ENCODE measurements at places on chromosomes 1 and 21.

- DNase-seq = no peak
Observed at GRCh38 chr1:107451715-107452114, 310.9 kb downstream of the NTNG1 start.

GRCh38 chr1:234310460-234310817 is 62.8 kb upstream of the COA6 start:
- no peak for DNase-seq

DNA sequence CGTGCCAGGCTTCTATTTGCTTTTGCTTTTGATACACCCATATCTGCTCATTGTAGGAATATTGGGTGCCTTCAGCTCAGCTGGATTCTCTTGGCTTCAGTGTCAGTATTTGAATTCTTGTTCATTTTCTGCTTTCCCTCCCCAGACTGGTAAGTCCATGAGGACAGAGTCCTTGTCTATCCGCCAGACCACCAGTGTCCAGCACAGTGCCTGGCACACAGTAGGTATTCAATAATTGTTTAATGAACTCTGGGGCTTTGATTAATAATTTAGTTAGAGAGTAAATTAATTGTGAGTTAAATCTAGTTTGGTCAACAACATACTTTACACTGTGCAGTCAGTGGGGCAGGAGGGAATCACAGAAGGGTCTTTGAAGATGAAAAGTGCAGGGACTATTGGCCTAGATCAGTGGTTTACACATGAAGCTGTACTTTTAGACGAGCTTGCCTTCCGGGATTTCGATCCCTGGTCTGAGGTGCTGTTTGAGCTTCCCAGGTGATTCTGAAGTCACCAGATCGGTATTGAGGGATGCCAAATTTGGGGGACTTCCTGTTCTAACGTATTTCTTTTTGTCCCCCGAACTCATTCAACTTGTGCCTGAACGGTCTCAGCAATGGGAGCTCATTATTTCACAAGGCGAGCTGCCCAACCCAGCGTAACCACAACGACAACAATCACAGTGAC is 119.1 kb upstream of the JUN start:
- DNase-seq = no peak

DNA sequence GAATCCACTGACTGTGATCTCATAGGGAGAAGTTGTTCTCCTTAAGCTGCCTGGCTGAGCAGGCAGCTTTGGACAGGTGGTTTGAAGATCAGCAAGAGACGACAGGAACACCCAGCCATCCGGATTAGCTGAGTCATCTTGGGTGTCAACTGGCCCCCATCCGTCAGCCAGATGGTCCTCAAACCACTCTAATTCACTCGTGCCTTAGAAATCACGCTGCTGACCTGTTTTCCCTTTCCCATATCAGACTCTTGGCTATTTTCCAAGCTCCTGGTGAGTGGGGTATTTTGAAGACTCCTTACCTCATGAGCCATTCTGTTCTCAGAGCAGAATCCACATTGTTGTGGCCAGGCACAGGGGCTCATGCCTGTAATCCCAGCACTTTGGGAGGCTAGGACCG is 149.1 kb upstream of the L1TD1 start:
- peak; percentile 65 for DNase-seq

DNA sequence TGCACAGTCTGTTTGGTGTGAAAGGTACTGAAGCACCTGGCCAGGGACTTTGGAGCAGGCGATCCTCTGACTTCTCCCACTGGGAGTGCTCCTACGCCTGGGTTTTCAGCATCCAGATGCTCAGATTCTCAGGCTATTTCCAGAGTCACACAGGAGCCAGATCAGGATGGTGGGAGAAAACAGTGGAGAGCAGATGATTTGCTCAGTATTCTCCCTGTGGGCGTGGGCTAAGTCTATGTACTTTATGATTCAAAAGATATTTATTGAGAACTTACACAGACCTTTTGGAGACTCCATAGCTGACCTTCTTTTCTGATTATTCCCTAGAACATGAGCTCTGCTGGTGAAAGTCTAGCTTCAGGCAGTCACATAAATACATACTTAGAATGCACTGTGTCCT is 134.6 kb downstream of the TENT5C start:
- DNase-seq = no peak

DNA sequence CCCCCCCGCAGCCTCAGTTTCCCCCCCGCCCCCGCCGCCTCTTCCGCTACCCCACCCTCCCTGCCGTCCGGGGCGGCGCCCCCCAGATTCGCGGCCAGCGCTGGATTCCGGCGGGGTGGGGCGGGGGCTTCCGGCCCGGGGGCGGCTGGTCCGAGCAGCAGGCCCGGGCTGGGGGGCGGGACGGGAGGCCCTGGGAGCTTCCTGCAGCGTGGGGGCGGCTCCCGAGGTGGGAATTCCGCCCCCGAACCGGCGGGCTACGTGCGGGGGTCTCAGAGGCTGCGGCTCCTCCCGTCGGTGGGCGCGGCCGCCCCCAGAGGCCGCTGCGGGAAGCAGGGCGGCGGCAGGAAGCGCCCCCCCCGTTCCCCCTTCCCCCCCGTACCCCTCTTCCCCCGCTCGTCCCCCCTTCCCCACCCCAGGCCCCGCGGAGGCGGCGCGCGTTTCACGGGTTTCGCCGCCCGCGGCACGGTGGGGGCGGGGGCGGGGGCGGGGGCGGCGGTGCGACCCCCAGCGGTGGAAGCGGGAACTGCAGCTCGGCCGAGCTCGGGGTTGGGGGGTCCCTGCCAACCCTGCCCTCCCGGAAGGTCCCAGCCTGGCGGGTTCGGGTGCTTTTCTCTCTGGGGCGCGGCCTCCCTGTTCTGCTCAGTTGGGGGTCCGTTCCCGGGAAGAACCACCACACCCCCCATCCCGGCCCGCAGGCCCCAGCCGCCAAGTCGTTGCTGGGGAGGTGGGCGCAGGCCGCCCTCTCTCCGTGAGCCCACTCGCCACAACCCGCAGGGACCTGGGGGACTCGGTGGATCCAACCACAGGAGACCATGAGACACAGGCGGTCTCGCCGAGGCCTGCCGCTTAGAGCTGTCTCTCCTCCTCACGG is 76.3 kb downstream of the MORN1 start:
- DNase-seq = peak; percentile 84

DNA sequence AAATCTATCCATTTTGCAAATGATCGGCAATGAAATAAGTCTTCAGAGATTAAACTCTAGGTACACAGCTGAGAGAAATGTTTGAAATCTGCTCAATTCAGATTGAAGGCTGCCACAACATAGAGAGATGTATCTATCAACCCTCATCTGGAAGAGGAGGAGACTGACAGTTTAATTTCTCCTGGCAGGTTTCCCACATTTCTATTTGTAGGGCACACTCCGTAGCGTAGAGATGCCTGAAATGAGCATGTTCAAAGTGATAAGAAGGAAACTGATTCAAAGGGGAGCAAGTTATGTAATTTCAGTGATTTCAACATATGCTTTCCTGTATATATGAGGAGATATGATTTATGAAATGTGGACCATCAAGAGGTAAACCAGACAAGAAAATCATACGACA is 44.1 kb downstream of the NIBAN1 start:
- DNase-seq = peak; percentile 45

Data from A673 (cell line).